CD8-positive, alpha-beta memory T cell (primary cell): ENCODE measurements at places on chromosomes 5 and 9. TPM values are rescaled to one million over a fixed set of nuclear protein-coding genes. Genes with fewer than 3 reads are reported as not detected.

The TMEM174 gene
- not detected for polyA plus RNA-seq

The MOCS2 gene
- polyA plus RNA-seq, result 39.7 TPM

The TTF1 gene
- 7.3 TPM for polyA plus RNA-seq

GRCh38 chr9:79329861-79330260 is 241.9 kb upstream of the TLE4 start:
- no peak for DNase-seq

DNA sequence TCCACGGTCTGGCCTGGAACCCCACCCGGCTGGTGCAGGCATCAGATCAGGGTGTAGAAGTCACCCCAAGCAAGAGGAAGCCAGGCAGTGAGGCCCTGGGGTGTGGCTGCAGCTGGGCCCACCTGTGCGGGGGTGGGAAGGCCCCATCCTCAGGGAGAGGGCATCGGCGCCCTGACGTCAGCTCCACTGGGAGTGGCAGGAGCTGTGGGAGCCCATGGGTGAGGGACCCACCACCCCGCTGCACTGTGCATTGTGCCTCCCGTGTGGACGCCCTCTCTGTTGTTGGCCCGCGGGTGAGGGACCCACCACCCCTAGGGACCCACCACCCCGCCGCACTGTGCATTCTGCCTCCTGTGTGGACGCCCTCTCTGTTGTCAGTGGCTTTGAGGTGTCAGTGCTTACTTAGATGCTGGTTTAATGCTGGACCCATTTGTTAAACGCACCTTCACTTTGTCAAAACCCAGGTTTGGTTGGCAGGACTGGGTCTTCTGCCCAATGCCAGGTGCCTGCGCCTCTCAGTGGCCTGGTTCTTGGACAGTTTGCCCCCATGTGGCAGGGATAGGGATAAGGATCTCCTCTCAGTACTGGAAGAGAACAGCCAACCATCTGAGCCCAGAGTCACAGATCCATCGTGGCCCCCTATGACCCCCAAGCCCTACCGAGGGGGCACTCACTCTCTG is 6.9 kb upstream of the EXOC3 start:
- DNase-seq, result no peak

GRCh38 chr9:6931913-6932312 is 174.1 kb downstream of the KDM4C start:
- no peak for DNase-seq

- no peak for DNase-seq
Observed at GRCh38 chr5:95673081-95673480, 9.7 kb downstream of the SPATA9 start.

DNA sequence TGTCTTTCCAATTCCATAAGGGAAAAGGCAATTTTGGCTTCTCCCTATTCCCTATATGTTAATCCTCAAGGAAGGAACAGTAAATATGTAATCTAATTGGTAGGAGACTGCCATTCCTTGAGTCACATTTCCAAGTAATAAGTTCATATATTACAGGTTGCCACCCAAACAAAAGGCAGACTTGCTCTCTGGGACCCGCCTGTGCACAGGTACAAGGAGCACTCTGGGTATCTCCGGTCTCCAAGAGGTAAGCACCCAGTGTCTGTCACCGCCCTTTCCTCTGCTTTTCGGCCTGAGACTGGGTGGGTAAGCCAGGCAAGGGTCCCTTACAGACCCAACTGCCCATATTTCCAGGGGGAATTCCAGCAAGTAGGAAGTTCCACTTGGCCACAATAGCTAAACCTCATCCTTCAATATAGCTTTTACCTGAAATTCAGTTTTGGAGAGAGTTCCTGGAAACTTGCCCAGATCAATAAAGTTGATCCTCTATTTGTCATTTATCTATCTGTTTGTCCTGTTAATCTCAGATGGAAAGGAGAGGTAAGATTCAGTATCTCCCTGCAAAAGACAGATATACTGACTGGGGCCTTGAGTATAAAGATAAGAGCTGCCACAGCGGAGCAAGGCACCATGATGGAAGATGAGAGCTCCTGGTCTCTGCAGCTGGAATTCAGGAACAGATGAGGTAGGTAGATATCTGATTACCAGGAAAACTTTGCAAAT is 81.8 kb downstream of the SUSD1 start:
- DNase-seq, result no peak

The CMBL gene
- 0.97 TPM for polyA plus RNA-seq

The IFNK gene
- not detected for polyA plus RNA-seq
